ENCODE measurements at places on chromosomes 7 and 10.

GRCh38 chr10:20767028-20767427 lies 130.1 kb downstream of the NEBL start:
- no peak for DNase-seq

GRCh38 chr7:13742126-13742525 lies 247.3 kb downstream of the ETV1 start:
- DNase-seq = no peak

- peak; percentile 87 for DNase-seq
Measured at GRCh38 chr7:33062023-33062781, at the start of gene NT5C3A. Gene NT5C3A, minus strand, starts transcription at chr7:33062776. Its CDS starts 71 bp downstream, at chr7:33062705.

DNA sequence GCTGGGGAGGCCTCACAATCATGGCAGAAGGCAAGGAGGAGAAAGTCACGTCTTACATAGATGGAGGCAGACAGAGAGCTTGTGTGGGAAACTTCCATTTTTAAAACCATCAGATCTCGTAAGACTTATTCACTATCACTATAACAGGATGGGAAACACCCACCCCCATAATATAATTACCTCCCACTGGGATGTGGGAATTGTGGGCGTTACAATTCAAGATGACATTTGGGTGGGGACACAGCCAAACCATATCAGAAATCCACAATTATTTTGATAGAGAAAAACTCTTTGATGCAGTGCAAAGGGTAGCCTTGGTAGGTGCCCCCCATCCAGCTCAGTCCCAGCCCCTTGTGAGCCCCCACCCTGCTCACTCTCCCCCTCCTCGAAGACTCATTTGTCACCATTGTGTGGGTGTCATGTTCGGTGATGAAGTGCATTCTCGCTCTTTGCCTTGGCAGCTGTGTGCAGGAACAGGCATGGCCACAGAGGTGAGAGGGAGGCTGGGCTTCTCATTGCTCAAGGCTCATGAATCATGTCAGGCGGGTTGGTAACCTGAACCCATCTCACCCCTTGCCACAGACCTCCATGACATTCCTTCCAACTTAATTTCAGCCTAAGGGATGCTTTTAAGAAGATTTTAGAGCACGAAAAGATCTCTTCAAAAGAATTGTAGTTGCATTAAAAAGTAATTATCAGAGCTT lies 75.9 kb downstream of the BUB3 start:
- DNase-seq = no peak

DNA sequence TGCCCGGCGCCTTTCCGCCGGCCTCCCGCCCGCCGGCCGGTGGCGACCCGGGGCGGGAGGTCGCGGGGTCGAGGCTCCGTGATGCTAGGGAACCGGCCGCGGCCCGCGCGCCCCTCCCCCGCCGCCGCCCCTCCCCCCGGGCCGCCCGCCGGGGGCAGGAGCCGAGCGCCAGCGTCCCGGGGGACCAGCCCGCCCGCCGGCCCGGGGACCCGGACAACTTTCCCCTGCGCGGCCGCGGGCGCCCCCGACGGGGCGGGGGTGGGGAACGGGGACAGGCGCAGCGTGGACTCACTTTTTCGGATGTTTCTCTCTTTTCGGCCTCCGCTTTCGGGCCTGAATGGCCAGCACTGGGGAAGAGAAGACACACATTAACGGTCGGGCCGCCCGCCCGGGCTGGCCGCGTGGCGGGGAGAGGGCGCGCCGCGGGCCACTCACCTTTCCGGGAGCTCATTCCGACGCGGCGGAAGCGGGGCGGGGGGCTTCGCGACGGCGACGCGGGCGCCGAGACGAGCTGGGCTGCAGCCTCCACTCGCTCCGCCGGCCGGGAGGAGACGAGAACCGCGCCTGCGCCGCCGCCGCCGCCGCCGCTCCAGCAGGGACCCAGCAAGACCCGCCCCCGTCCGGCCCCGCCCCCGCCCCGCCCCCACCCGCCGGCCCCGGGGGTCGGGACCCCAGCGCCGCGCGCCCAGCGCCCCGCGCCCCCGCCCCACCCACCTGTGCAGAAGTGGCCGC lies at the start of gene SRPK2:
Gene SRPK2, minus strand, starts transcription at position 566 of the 732 bp plus-strand sequence.
- peak; percentile 80 for DNase-seq

DNA sequence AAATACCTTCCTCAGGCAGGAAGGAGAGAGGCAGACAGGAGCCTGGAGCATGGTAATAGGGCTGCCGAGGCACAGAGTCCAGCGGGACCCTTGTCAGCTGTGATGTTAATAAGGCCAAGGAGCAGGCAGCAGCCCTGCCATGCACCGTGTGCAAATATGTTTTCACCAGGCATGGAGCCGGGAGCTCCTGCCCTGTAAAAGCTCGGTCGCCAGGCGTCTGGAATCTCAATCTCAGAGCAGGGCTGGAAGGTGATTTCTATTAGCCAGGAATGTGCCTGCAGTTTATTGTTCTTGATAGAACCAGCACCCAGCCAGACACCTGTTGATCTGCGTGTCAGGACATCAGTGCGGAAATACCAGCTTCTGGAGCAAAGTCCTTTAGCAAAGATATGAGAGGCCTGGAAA lies 469.8 kb downstream of the GLRX3 start:
- no peak for DNase-seq

DNA sequence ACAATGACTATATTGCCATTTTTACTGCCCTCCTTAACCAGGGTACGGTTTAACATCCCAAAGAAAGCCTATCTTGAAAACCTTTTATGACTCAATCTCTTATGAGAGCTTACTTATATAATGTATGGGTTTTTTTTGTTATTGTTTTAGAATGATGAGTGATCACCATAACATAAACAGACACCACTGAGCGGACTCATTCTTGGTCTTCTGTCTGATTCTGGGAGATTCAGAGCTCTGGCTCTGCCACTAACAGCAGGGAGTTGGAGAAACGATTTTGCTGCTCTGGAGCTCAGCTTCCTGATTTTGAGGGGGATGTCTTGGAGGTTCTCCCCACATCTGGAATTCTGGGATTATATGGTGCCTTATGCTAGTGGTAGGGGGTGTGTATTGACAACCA lies 244.1 kb downstream of the FRMD4A start:
- peak; percentile 45 for DNase-seq

- no peak for DNase-seq
Measured at GRCh38 chr7:74501298-74501697, 47.6 kb downstream of the GTF2IRD1 start.

DNA sequence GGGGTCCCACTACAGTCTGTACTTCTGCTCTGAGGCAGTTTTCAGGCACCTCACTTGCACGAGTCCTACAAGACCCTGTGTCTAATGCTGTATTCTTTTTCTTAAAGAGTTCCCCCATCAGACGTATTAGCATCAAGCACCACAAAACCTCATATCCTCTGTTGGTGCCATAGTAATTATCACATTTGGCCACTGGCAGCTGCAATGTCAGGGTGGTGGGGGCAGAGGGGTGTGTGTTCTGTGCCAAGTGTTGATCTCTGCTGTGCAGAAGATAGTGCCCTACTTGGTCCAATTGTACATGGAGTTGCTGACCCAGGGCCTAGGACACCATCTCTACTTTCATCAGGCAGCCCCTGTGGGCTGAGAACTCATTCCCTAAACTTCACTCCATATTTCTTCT lies 20.0 kb upstream of the JAZF1 start:
- no peak for DNase-seq

- no peak for DNase-seq
Measured at GRCh38 chr10:71062156-71062555, 150.2 kb upstream of the UNC5B start.

DNA sequence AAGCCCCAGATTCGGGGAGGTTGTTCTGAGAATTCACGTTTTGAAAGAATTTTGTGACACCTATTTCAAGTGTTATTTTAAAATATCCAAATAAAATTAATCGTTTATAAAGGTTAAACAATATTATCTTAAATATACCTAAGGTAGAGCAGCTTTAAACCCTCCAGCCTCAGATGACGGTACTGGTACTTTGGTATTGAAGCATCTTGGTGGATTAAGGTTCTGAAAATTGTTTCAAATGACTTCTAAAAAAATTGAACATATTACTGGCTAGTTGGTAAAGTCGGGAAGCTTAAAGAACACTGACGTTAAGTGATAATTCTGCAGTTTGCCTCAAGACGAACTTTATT lies 392 bp upstream of the HUS1 start:
- no peak for DNase-seq

GRCh38 chr10:100347568-100348195 lies 649 bp downstream of the SCD start:
- peak; percentile 14 for DNase-seq

- DNase-seq = no peak
Measured at GRCh38 chr7:25753837-25754236, 398.2 kb upstream of the NFE2L3 start.

GRCh38 chr10:93445097-93445960 lies 36.8 kb downstream of the MYOF start:
- DNase-seq = peak; percentile 84

DNA sequence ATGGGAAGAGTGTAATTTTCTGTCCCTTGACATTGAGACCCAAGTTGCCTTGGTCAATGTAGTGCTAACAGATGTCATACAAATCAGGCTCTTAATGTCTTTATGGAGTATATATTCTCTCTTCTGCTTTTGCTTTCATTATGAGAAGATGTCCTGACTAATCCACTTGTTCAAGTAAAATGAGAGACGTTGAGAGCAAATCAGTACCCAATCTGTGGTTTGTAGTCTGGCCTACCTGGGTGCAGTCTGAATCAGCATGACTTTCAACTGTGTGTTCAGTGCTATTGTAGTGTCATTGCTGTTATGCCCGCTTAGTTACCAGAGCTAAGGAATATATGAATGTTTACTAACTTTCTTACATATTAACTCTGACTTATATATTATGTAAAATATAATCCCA lies 612.4 kb downstream of the ANKRD7 start:
- no peak for DNase-seq

DNA sequence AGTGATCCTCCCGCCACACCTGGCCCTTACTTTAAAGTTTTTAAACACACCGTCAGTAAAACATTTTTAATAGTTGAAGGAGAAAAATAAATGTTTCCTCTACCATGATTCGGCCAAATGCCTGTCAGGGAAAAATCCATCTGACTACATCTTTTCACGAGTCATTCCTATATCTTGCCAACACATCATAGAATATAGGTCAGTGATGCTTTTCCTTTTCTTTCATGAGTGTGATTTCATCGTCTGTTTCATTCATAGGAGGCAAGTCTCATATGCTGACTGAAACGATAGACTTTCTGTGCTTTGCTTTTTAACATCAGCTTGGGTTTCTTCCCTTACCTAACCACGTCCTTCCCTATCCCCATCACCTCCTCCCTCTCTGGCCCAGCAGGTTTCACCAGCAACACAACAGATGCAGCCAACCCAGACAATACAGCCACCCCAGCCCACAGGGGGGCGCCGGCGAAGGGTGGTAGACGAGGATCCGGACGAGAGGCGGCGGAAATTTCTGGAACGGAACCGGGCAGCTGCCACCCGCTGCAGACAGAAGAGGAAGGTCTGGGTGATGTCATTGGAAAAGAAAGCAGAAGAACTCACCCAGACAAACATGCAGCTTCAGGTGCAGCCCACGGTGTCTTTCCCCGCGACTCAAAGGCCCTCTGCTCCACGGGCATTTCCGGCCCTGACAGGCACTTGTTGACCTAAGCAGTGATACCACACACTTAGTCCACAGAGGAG lies 149.2 kb downstream of the TRIL start:
- no peak for DNase-seq

- DNase-seq = no peak
Measured at GRCh38 chr10:29057822-29058331, 231.0 kb upstream of the LYZL1 start.

DNA sequence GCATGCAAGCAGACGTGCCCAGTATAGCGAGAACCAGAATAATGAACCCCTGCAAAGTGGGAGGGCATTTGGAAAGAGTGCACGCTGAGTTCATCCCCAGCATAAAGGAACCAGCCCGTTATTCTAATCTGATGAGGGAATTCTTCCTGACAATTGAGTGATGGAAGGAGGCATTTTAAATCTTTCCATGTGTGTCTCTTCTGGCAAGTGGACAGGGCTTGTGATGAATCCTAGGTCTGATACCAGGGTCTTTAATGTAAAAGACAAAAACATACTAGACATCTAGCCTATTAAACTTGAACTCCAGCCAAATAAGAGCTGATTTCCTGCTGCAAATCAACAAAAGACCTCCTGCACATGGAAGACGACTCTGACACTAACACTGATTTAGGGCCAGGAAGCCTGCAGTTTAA lies 301.2 kb downstream of the DPP6 start:
- DNase-seq = no peak

Data from NCI-H1417 (cell line).